ENCODE measurements at places on chromosomes 3 and 15. TPM values are rescaled to one million over a fixed set of nuclear protein-coding genes. Genes with fewer than 3 reads are reported as not detected.

Gene IGSF11
- not detected for total RNA-seq

Gene SST
- total RNA-seq, result not detected

Gene MINAR1
- total RNA-seq, result 7.1 TPM

Gene CP
- total RNA-seq, result 0.61 TPM

Gene FBXO22
- 21.9 TPM for total RNA-seq

Gene GTF2A2
- total RNA-seq, result 23.5 TPM

Gene ARRDC4
- total RNA-seq, result 121 TPM

Gene OR5K2
- total RNA-seq, result not detected

Gene C3orf85
- total RNA-seq, result not detected

Gene SPATA16
- not detected for total RNA-seq

Gene NAALADL2
- 30.5 TPM for total RNA-seq

Gene GATM
- total RNA-seq, result not detected

Gene ATP13A5
- not detected for total RNA-seq

Gene NSMCE3
- 12.2 TPM for total RNA-seq

Gene CLSTN2
- 2.8 TPM for total RNA-seq

Gene PAQR5
- 3.5 TPM for total RNA-seq

Gene LMLN
- 6.6 TPM for total RNA-seq

Gene AGTR1
- total RNA-seq, result 42.3 TPM

Data from hair follicle dermal papilla cell (primary cell).